ENCODE measurements at places on chromosomes 3 and 15. TPM values are rescaled to one million over a fixed set of nuclear protein-coding genes. Genes with fewer than 3 reads are reported as not detected.

DNA sequence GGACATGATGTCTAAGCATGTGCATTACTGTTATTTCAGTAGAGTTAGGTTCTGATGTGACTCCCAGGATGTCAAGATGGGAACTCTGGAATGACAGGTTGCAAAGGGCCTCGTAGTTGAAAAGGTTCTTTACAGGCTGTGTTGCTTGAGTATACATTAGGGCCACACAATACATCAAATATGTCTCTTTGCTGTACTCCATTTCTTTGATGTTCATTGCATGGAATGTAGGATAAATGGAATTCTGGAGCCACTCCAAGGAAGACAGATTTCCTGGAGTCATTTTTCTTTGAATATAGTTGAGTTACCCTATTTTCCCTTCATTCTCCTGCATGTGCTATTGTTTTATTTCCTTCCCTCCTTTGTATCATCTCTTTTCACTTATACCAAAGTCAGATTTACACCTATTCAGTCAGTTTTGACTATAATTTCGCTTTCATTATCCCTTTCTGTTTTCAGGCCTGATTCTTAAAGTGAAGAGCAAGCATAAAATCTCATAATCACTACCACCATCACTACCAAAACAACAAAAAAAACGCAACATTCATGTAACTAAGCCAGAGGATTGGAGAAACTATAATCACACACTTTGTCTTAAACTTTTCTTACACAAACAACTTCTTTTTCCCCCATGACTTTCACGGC is 61.2 kb upstream of the PTX3 start:
- DNase-seq, result no peak

DNA sequence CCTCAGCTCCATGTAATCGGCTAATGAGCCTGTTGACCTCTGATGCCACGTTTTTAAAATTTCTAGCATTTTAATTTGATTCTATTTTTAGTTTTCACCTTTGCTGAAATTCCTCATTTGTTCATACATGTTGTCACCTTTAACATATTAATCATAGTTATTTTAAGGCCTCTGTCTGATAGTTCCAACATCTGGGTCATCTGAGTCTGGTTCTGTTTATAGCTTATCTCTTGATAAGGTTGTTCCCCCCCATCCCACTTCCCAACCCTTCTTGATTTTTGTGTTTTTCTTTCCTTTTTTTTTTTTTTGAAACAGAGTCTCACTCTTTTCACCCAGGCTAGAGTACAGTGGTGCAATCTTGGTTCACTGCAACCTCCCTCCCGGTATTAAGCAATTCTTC is 36.4 kb downstream of the MAP2K1 start:
- DNase-seq, result no peak

- no peak for DNase-seq
Measured at GRCh38 chr3:10366651-10367101, 45.8 kb upstream of the SEC13 start.

DNA sequence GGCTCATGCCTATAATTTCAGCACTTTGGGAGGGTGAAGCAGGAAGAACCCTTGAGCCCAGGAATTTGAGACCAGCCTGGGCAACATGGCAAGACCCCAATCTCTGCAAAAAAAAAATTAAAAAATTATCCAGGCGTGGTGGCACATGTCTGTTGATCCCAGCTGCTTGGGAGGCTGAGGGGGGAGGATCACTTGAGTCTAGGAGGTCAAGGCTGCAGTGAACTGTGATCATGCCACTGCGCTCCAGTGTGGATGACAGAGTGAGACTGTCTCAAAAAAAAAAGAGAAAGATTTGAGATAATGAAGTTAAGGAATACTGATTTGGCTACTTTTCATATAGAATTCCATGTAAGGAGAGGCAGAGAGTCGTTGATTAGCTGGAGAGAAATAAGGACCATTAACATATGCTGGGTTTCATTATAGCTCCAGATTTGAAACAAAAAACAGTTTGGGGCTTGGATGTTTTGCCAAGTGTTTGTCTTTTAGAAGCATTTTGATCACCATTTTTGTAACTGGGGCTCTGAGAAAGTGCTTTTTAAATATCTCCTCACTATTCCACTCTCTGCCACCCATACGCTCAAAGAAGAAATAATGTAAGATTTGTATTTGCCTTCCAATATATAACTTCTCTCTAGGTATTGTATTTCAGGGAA is 214.2 kb downstream of the FEZF2 start:
- DNase-seq, result no peak

The C3orf85 gene
- total RNA-seq, result not detected
